ENCODE measurements at places on chromosomes 6 and 20.

DNA sequence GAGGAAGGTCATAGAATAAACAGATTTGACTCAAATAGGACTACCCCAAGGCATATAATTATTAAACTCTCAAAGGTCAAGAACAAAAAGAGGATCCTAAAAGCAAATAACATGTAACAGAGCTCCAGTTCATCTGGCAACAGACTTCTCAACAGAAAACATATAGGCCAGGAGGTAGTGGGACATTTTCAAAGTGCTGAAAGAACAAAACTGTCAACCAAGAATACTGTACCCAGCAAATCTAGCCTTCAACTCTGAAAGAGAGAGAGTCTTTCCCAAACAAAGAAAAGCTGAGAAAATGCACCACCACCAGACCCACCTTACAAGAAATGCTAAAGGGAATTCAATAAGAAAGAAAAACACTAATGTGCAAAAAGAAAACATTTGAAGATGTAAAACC lies 11.9 kb downstream of the NQO2 start:
- DNase-seq, result no peak

GRCh38 chr20:64214952-64215351 lies 40.6 kb upstream of the PCMTD2 start:
- no peak for DNase-seq

DNA sequence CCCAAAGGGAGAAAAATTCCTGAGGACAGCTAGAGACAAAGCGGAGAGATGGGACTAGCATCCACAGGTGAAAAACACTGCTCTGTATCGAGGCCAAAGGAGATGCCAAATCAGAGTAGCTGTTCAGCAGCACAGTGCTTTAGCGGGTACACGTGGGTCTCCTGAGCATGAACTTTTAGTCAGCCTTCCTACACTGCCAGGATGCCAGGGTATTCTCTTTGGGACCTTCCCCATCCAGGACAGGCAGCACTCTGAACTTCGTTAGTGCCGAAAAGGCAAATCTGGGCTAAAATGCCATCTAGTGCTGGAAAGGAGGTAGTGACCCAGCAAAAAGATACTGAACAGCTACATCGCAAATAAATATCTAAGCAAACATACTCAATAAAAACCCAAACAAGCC lies 64.9 kb downstream of the C6orf58 start:
- DNase-seq, result no peak

GRCh38 chr6:154606457-154606856 lies 96.0 kb upstream of the CNKSR3 start:
- no peak for DNase-seq

- DNase-seq, result no peak
Measured at GRCh38 chr20:38231531-38232121, 28.9 kb downstream of the KIAA1755 start.

DNA sequence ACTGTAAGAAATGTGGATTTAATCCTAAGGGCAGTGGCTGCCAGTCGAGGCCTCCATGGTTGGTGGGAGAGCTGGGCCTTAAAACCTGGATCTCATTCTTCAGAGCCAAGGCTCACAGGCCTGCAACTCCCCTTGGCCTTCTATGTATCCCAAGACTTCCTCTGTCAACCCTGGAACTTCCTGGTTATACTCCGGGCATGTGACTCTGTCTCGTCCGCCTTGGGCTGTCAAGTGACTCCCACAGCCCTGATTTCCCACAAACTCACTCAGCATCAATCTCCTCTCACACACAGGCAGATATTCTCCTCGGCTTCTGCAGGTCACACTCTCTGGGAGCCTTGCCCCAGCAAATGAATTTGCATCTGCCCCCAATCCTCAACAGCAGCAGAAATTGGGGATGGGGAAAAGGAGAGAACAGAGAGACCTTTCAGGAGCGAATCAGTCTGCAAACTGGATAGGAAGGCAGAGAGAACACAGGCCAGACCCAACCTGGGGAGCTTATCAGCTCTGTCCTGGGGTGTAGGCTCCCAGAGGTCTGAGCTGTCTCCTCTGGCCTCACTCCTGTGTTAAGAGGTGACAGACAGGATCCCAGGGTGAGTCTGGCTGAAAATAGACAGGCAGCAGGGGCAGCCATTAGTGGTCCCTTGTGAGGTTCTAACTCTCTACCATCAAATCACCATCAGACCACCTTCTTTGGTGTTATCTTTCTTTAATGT lies 30.4 kb upstream of the PREX1 start:
- no peak for DNase-seq

GRCh38 chr6:151716526-151716932 lies 91.0 kb upstream of the ESR1 start:
- DNase-seq, result no peak

DNA sequence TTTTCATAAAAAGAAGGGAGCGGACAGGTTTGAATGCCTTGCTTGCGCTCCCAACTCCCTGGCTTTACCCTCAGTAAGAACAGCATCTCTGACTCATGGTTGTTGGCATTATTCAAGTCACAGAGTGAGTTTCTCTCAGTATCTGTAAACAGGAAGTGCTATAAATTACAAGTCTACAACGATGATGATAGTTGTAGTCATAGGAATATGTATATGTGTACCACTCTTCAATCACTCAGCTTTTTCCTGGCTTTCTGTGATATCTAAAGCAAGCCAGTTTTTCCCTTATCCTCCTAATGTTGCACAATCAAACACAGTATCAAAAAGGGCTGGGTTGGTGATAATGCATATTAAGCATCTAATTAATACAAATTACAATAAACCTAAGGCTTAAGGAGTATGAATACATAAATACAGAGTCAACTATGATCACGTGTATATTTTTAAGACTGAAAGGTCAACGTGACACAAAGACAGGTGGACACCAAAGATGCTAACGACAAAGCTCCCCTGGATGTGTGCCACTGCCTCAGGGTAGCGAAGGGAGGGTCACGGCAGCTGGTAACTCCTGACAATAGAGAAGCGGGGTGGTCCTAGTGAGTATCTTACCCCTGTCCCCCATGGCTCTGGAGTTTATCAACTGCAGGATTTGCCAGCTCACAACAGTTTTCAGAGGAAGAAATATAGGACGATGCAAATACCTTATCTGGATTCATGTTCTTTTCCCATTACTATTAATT lies 202.8 kb downstream of the BTBD9 start:
- DNase-seq, result no peak

DNA sequence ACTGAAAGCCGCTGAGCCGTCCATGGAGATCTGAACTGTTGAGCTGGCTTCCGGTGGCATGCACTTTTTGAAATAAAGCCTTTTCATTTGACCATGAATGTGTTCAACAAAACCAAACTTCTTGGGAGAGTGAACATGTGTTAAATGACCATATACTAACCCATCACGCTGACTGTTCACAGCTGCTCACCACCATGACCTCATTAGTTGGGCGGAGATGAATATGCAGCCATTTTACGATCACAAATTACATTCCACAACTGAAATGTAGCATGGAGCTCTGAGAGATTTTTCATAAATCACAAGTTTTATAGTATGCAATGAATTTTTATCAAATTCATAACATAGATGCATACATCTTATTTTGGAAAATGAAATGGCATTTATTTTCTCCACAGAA lies 4.2 kb downstream of the RAMACL start:
- DNase-seq, result no peak

DNA sequence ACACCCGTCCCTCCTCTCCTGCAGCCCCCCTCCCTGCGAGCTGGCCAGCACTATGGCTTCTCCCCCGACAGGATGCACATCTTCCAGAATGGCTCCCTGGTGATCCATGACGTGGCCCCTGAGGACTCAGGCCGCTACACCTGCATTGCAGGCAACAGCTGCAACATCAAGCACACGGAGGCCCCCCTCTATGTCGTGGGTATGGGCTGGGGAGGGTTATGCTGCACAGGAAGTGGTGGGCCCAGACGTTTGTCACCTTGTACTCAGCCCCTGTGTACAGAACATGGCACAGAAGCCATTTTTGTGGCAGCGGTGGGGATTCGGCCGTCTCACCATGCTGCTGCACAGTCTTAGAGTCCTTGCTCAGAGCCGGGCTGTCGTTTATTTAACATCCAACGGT lies 29.0 kb upstream of the SRF start:
- DNase-seq, result no peak

DNA sequence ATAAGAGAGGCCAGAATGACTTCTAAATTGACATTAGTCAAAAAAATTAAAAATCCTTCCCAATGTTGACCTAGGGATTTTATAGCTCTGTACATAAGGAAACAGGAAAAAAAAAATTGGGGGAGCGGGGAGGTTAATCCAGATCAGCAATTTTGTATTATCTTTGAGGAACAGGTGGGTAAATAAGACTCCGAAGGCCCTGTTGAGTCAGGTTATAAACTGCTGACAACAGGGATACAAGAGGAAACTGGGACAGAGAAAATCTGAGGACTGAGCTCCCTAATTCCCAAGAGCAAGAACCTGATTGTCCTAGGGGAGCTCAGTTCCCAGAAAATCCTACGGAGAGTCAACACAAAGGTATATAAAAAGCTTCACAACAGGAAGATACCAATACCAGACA lies 26.8 kb upstream of the CRIP3 start:
- DNase-seq, result no peak

DNA sequence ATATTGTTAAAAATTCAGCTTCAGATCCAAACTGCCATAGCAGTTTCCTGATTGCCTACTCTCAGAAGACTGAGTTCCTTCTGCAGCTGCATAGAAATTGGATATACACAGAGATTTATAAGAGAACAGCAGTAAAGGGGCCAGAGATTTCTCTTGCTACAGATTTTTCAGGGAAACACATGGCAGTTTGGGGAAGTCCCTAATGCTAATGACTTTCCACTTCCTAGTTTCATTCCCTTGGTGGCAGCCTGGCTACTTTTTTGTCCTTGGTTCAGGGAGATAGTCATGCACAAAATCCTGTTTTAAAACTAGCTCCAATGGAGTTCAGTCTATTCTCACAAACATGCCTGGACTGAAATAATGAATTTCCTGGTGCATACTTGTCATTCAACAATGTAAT lies 125.3 kb upstream of the PLCB4 start:
- DNase-seq, result no peak

DNA sequence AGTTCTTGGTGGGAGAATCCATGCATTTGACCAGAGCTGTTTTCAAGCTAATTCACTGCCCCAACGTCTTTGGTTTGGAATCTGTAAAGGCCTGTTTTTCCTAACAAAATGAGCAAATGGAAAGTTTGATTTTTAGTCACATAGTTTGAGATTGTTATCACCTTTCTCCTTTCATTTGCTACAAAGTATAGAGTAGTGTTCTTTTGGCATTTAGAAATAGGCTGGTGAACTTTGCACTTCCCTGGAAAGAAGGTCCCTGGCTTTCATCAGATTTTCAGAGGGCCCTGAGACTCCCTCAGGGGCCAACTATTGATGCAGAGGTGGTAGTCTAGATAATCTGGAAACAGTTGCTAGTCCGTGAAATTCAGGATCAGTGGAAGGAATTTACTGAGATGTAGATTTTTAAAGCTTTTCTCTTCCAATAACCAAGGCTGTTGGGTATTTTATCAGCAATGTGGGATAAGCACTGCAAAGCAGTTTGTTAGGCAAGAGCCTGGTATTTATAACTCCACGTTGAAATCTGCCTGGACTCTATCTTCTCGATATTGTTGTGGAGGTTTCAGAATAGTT lies 1.7 kb downstream of the ARFGEF2 start:
- DNase-seq, result no peak

GRCh38 chr6:137313928-137314855 lies 95.0 kb upstream of the IFNGR1 start:
- DNase-seq, result no peak

DNA sequence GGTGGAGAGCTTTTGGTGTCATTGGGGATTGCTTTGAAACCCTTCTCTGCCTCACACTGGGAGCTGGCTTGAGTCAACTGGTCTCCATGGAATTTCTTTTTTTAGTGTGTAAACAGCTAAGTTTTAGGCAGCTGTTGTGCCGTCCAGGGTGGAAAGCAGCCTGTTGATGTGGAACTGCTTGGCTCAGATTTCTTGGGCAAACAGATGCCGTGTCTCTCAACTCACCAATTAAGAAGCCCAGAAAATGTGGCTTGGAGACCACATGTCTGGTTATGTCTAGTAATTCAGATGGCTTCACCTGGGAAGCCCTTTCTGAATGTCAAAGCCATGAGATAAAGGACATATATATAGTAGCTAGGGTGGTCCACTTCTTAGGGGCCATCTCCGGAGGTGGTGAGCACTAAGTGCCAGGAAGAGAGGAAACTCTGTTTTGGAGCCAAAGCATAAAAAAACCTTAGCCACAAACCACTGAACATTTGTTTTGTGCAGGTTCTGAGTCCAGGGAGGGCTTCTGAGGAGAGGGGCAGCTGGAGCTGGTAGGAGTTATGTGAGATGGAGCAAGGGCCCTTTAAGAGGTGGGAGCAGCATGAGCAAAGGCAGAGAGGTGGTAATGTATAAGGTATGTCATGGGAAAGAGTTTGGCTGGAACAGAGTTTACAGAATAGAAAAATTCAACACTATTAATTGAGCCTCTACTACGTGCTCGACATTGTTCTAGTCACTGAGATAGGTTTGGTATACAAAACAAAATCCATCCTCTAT lies 31.2 kb downstream of the SRSF3 start:
- peak; percentile 83 for DNase-seq

DNA sequence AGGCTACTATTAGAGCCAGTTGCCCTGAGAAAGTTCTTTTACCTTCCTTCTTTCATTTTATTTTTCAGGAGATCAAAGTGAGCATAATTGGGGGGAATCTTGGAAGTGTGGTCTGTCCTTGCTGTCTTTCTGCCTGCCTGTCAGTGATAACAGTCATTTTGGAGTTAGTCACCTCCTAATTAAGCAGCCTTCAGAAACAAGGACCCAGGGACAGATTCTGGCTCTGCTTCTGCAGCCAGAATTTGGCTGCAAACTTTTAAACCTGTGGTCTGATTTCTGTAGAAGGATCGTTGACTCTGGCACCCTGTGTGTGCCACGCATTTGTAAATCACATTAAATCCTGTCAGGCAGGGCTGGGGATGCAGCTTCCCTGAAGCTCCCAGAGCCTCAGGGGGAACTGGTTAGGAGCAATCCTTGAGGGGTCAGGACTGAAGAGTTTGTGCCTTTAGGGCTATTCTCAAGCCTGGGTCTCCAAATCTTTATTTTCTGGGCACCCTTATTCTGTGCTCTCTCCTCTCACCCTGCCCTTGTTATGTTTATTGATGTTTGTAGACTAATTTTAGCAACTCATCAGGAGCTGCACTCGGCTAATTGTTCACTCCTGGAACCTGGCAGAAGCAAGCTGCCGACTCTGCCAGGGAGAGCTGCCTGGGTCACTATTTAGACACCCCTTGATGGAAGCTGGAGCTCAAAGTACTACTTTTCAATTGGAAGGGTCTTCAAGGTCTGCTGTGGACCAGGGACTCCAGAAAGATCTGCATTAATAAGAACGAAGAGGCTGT lies 6.8 kb downstream of the NOX3 start:
- no peak for DNase-seq

DNA sequence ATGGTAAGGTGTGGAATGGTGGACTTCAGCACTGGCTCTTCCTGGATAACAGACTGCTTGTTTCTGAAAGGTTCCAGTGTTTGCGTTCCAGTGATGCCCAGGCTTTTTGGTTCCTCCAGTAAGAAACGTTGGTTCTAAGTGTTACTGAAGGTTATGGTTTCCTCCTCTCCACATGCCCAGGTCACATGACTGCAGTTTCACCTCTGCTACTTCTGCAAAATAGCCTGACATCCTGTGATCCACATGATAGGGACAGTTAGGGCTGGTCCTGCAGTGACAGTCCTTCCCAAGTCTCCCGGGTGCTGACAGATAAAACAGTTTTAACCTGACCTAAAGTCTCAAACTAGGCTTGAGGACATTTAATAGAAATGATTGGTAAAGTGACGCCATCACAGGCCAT lies 132.2 kb upstream of the CST7 start:
- DNase-seq, result no peak

All from coronary artery (tissue), 2 donors.